ENCODE measurements at places on chromosomes 11 and 22.

- no peak overlapping the region for H3K4me3 ChIP-seq
- H3K27ac ChIP-seq, result no peak overlapping the region
- H3K36me3 ChIP-seq, result peaks cover 12% of the 10 kb centered on the region
- no peaks in the 10 kb centered on the region for H3K27me3 ChIP-seq
- H3K4me1 ChIP-seq, result no peaks in the 10 kb centered on the region
Observed at GRCh38 chr11:123587559-123587958, 66.9 kb downstream of the SCN3B start.

- peaks cover 12% of the 10 kb centered on the region for H3K36me3 ChIP-seq
- peak; percentile 76 for DNase-seq
- H3K27me3 ChIP-seq, result no peaks in the 10 kb centered on the region
- peak overlapping the region; percentile 94 for H3K27ac ChIP-seq
- peaks cover 53% of the 10 kb centered on the region for H3K4me1 ChIP-seq
- H3K4me3 ChIP-seq, result peak overlapping the region; percentile 43
Observed at GRCh38 chr11:45079943-45080719, 66.3 kb upstream of the PRDM11 start.

DNA sequence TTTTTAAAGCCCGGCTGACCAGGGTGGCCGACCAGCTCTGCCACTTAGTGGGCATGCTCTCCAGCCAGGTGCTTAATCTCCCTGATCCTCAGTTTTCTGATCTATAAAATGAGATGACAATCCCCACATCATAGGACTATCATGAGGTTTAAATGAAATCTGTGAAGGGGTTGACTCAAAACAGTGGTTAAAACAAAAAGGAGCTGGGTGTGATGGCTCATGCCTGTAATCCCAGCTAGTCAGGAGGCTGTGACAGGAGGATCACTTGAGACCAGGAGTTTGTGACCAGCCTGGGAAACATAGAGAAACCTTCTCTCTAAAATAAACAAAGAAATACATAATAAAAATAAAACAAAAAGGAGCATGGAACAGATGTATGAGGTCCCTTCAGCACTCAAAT lies 3.6 kb upstream of the C11orf86 start:
- H3K36me3 ChIP-seq, result no peaks in the 10 kb centered on the region
- no peak for DNase-seq
- H3K27me3 ChIP-seq, result peaks cover 14% of the 10 kb centered on the region
- peaks cover 18% of the 10 kb centered on the region for H3K4me1 ChIP-seq
- H3K27ac ChIP-seq, result no peak overlapping the region

- no peaks in the 10 kb centered on the region for H3K27me3 ChIP-seq
- no peak for DNase-seq
- no peak overlapping the region for H3K27ac ChIP-seq
- H3K4me3 ChIP-seq, result no peak overlapping the region
Observed at GRCh38 chr11:5620651-5621521, 3.9 kb upstream of the TRIM34 start.

GRCh38 chr22:33848251-33848650 lies 72.0 kb downstream of the LARGE1 start:
- peaks cover 3% of the 10 kb centered on the region for H3K27me3 ChIP-seq
- H3K4me1 ChIP-seq, result peaks cover 3% of the 10 kb centered on the region
- no peak overlapping the region for H3K4me3 ChIP-seq
- H3K36me3 ChIP-seq, result no peaks in the 10 kb centered on the region
- no peak overlapping the region for H3K27ac ChIP-seq

GRCh38 chr11:28794405-28794804 lies 686.2 kb downstream of the METTL15 start:
- no peak for DNase-seq
- no peak overlapping the region for H3K27ac ChIP-seq
- no peak overlapping the region for H3K4me3 ChIP-seq
- H3K36me3 ChIP-seq, result no peaks in the 10 kb centered on the region
- no peaks in the 10 kb centered on the region for H3K4me1 ChIP-seq
- H3K27me3 ChIP-seq, result no peaks in the 10 kb centered on the region

- DNase-seq, result no peak
- no peak overlapping the region for H3K27ac ChIP-seq
- H3K4me3 ChIP-seq, result no peak overlapping the region
- H3K4me1 ChIP-seq, result no peaks in the 10 kb centered on the region
Observed at GRCh38 chr11:134132808-134133207, 63.9 kb downstream of the JAM3 start.

DNA sequence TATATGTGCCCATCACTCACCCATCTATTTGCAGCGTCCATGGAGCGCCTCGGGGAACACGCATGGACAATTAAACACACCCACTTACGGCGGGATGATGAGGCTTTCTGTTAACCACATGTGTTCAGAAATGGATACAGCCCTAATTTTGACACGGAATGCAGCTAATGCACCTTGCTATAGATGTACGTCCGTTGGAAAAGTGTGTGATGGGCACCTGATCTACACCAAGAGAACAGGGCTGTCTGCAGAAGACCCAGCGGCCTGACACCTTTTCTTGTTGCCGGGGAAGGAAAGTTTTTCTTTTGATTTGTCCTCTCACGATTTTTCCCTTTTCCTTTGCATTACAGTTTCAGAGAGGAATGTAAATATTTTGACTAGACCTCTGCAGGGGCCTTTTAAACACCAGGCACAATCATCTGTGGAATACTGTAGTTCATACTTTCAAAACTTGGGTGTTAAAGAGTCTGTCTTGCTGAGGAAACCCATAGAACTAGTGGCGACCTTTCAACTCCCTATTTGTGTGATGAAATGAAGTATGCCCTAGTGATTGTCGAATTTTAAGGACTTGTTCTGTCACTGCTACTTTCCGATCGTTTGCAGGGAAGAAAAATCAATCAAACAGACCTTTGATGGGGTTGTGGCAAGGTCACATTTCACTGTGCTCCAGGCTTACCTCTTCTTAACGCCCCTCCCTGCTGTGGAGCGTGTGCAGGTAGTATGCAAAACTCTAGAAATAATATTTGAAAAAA lies 16.5 kb upstream of the PAX6 start:
- no peak overlapping the region for H3K27ac ChIP-seq
- H3K36me3 ChIP-seq, result no peaks in the 10 kb centered on the region
- no peak for DNase-seq
- H3K4me1 ChIP-seq, result peaks cover 20% of the 10 kb centered on the region

GRCh38 chr11:35567737-35568465 lies 42.5 kb upstream of the PAMR1 start:
- H3K4me1 ChIP-seq, result no peaks in the 10 kb centered on the region
- peaks cover 17% of the 10 kb centered on the region for H3K27me3 ChIP-seq
- no peaks in the 10 kb centered on the region for H3K36me3 ChIP-seq
- no peak for DNase-seq

DNA sequence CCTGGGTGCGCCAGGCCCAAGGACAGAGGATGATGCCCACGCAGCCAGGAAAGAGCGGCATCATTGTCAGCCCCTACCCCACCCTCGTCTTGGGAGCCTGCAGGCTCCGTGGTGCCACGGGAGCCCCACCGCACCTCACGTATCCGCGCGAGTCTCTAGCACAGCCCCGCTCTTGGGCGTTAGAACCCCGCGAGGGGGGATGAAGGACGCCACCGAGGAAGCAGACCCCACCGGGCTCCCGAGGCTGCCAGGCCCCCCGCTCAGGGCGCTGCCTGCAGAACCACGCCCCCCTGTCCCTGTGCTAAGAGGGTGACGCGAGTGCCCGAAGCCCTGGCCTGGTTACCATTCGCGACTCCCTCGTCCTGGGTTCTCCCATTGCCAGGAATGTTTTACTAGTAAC lies 52.3 kb upstream of the MS4A8 start:
- peaks cover 23% of the 10 kb centered on the region for H3K27me3 ChIP-seq
- no peak overlapping the region for H3K4me3 ChIP-seq
- no peak overlapping the region for H3K27ac ChIP-seq
- no peak for DNase-seq

DNA sequence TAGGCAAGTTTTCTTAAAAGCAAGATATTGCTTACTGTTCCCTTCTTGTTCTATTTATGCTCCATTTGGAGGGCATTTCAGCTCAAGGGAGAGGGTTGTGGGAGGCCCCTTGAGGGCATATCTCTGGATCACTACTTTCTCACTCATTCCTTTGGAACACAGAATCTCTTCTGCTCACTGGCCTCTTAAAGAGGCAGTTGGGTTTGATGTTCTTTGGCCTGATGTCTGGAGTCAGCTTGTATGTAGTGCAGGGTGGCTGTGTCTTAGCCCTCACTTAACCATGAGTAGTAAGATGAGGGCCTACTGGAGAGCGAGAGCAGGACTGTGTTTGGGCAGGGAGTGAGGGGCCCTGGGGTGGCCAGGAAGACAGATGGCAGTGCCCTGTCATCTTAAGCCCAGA lies 3.6 kb downstream of the INCENP start:
- H3K4me3 ChIP-seq, result no peak overlapping the region
- H3K4me1 ChIP-seq, result peaks cover 39% of the 10 kb centered on the region
- H3K36me3 ChIP-seq, result peaks cover 77% of the 10 kb centered on the region
- no peaks in the 10 kb centered on the region for H3K27me3 ChIP-seq
- H3K27ac ChIP-seq, result no peak overlapping the region
- DNase-seq, result no peak

DNA sequence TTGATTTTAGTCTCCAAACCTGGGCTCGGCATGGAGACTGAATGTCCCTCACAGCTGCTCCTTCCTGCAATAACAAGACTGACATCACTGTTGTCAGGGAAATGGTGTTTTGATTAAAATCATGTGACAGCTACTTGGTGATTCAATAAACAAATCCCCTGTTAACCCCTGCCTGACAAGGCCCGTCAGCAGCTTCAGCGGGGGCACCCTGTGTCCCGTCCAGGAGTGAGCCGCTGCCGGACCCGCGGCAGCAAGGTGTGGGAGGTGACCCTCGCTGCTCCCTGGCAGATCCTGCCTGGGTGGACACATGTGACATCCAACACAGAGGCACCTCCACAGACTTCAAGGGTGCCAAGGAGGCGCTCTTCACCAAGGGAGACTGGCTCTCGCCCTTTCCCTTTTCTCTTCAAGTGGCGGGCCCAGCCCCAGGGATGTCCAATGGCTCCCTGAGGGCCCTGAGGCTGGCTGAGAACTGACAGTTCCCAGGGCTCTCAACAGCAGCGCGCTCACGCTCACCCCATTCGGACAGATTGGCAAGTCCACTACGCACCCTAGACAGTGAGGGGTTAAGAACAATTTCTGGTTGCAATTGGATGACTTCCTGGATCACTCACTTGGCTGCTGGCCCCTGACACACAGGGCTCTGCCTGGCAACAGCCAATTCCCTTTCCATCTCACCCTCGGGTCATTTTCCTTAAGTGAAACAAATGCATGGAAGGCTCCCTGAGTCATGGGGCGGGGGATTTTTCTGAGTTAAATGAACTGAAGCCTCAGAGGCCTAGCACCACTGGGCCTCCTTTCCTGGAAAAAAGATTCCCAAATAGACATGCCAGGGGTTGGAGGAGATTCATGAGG lies 30.7 kb downstream of the PPP2R1B start:
- DNase-seq, result no peak
- peaks cover 15% of the 10 kb centered on the region for H3K4me1 ChIP-seq
- H3K27me3 ChIP-seq, result no peaks in the 10 kb centered on the region
- no peak overlapping the region for H3K4me3 ChIP-seq
- H3K27ac ChIP-seq, result peak overlapping the region; percentile 26

DNA sequence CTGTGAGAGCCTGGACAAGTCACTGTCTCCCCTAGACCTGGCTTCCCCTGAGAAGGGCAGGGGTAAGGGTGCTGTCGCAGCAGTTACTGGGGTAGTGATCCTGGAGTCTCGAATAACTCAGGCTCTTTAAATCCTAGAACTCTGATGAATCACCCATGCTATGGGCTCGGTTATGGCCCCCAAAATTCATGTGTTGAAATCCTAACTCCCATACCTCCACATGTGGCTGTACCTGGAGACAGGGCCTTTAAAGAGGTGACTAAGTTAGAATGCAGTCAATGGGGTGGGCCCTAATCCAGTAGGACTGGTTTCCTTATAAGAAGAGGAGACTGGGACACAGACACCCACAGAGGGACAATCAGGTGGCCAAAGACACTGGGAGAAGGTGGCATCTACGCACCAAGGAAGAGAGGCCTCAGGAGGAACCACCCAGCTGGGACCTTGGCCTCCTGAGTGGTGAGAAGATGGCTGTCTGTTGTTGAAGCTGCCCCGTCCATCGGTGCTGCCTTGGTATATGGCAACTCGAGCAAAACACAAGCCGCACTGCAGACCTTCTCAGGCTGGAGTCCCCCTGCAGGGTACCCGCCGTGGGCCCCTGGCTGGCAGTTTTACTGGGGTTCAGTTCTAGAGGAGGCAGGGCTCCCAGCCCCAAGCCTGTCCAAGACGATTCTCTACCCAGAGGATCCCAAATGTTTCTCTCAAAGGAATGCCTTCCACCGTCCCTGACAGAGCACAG lies 48.8 kb upstream of the SHISAL1 start:
- H3K27ac ChIP-seq, result no peak overlapping the region
- no peak for DNase-seq
- no peaks in the 10 kb centered on the region for H3K36me3 ChIP-seq
- no peak overlapping the region for H3K4me3 ChIP-seq

- H3K4me3 ChIP-seq, result no peak overlapping the region
- DNase-seq, result no peak
- peaks cover 43% of the 10 kb centered on the region for H3K4me1 ChIP-seq
Observed at GRCh38 chr11:13209379-13209778, 68.2 kb upstream of the BMAL1 start.
